COLO829 (cell line): ENCODE measurements at places on chromosomes 1 and 21.

GRCh38 chr1:244365809-244366208, 85.9 kb downstream of the ADSS2 start:
- no peak for DNase-seq

DNA sequence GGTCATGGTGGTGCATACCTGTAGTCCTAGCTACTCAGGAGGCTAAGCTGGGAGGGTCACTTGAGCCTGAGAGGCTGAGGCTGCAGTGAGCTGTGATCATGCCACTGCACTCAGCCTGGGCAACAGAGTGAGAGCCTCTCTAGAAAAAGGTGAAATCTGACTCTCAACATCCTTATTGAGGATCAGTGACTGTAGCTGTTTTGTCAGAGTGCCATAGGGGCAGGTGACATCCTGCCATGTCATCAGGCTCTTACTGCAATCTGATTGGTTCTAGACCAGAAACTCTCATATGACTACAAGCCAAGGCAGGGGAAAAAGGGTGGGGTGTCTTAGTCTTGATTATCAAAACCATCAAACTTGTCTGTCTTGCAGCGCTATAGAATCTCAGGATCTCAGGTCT, 62.8 kb upstream of the NGF start:
- no peak for DNase-seq

DNA sequence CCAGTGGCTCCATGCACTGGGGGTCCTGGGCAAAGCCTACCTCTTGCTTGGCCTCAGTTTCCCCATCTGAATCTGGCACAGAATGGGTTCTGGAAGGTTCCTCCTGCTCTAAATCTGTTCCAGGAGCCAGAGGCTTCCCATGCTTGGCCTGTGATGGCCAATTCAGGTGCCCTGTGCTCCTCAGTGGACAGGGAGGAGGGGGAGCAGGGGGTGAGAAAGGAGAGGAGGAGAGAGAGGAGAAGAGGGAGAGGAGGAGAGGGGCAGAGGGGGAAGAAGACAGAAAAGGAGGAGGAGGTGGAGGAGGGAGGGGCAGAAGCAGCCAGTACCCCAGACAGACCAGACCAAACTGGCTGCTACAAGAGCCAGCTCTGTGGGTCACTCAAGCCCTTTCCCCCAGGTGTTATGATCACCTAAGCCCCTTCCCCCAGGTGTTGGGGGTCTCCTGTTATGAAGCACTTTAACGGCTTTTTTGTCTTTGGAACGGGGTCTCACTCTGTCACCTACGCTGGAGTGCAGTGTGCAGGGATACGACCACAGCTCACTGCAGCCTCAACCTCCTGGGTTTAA, 43.7 kb downstream of the TRIM11 start:
- no peak for DNase-seq

DNA sequence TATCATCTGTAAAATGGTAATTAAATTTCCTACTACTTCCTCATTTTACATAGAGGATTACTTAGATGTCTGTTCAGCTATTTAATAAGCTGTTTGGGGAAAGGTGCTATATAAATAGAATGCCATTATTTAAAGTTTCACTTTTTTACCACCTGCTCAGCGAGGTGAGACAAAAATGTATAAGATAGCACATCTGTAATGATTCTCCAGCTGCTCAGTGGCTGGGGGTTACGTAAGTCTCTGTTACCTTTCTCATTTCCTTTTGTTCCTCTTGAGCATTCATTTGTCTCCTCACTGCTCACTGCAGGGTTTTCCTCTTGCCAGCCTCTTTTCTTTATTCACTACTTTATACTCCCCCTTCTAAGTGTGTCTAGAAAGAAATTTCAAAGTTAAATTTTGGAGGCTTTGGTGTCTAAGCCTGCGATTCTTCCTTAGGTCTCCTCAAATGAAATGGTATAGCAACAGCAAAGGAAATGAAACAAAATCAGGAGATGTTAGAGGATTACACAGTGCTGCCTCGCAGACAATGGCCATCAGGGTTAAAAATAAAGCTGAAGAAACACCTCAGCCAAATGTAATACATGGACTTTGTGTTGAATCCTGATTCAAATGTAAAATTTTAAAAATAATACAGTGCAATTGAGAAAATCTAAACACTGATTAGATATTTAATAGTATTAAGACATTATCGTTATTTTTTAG, 6.8 kb downstream of the RGS8 start:
- DNase-seq, result no peak

DNA sequence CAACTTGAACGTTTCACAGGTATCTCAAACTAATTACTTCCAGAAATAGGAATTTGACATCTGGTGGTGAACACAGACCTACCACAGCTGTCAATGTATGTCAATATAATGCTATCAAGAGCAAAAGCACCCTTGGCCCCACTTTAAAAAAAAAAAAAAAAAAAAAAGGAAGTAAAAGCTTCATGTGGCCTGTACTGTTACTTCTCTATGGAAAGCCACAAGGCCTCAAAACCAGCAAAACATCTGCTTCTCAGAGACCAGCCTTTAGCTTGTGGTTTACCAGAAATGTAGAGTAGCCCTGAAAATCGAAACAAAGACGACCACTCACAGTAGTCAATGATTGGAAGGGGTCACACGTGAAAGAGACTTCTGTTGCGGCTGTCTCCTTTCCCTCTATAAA, 109.6 kb downstream of the SLC45A1 start:
- no peak for DNase-seq

DNA sequence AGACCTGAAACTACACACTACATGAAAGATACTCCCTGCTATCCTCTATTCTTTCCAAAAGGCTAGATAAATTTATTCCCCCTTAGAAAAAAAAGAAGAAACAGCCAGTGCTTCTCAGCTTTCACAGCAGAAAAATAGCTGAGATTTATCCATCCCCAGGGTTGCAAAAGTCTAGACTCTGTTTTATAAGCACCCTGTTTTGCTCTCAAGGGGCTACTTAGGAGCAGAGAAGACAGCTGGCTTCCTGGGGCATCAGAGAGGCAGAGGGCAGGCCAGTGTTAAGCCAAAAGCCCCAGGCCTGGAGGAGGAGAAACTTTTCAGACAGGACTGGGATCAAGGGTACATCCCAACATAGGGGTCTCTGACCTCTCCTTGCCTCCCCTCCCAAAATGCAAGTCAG, 3.9 kb downstream of the LAMB3 start:
- no peak for DNase-seq

- DNase-seq, result no peak
Observed at GRCh38 chr1:8332806-8333205, 14.9 kb downstream of the SLC45A1 start.

GRCh38 chr1:2229037-2229864, 1.1 kb downstream of the SKI start:
- DNase-seq, result no peak
